ENCODE measurements at places on chromosomes 5 and 9.

- DNase-seq: no peak
Observed at GRCh38 chr5:21171038-21171437, 1183.0 kb upstream of the CDH18 start.

- no peak for DNase-seq
Observed at GRCh38 chr9:121399883-121400607, 30.0 kb upstream of the STOM start.

GRCh38 chr9:117827456-117827855 is 123.3 kb downstream of the TLR4 start:
- no peak for DNase-seq

DNA sequence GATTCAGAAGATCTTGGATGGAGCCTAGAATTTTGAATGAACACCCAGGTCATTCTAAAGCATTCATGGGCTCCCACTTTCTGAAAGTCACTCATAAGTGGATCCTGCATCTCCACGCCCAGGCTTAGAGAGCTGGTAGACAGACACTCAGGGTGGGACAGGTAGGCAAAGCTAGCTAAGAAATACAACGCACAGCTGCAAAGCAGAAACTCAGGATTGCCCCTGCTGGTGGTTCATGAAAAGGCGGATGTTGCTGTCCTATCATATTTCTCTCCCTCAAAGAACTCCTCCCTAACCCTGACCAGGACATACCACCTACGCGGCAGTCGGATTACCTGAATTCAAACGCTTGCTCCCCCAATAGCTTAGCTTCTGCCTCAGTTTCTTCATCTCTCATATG is 226.5 kb downstream of the GLIS3 start:
- no peak for DNase-seq

- DNase-seq: no peak
Observed at GRCh38 chr5:170132269-170132975, 26.7 kb downstream of the FOXI1 start.

DNA sequence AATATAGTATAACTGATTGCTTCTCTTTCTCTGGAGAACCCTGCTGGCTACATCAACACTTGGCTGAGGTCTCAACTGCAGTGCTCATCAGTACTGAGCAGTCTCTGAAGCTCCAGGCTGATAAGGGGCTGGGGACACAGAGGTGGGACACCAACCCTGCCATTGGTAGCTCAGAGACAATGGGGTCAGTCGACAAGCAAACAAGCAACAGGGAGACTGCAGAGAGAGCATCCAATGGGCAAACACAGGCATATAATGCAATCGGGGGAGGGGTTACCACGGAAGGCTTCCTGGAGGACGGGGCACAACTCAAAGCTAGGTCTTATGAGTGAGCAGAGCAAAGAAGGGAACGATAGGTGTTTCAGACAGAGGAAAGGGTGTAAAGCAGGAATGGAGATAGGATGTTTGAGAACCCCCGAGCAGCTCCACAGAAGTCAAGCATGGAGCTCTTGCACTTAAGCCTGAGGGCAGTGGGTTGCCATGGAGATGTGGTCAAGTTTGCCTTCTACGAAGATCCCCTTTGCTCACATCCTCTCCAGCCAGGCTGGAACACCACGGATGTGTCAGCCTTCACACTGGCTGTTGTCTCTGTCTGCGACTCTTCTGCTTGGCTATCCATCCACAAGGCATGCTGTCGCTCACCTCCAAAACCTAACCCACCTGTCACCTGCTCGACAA is 21.5 kb upstream of the AKNA start:
- DNase-seq: no peak

- no peak for DNase-seq
Observed at GRCh38 chr5:112010475-112010874, 253.5 kb upstream of the NREP start.

- DNase-seq: no peak
Observed at GRCh38 chr5:148268566-148268965, at the start of gene SPINK13. SPINK13 (plus strand) TSS chr5:148268794; CDS start chr5:148270073, 1,279 bp downstream.

- no peak for DNase-seq
Observed at GRCh38 chr5:148107608-148108007, 43.8 kb downstream of the SPINK5 start.

DNA sequence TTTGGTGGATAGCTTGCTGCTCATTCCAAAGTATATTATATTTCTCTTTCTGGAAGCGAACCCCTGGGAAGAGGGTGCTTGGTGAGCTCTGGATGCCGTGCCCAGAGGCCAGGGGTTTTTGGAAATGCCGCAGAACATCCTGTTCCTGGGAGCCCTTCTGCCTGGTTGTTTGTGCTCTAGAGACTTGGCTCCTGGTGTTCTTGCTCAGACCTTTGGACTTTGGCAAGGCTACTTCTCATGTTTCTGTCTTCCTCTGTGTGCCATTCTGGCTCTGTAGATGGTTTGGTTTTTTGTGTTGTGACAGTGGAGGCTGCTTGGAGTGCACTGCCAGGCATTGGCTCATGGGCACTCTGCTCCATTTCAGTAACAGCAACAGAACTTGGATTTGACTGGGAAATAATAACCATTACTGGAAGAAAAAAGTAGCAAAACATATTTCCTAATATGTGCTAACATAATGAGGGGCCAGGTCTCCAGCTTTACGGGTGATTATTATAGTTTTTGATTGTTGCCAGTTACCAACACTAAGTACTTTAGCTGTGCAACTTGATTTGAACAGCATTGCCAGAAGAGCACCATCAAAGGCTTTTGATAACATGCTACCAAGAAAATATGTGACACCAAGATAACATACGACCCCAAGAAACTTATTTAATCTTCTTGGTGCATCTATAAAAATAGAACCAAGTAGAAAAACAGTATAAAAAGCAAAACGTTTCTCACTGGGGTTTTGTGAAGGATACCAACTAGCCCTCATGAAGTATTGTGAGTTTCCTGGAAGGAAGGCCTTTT is 94.2 kb downstream of the PCSK1 start:
- no peak for DNase-seq

- DNase-seq: no peak
Observed at GRCh38 chr9:19416143-19416542, 7.3 kb downstream of the ACER2 start.

- no peak for DNase-seq
Observed at GRCh38 chr5:132251220-132251725, 6.2 kb upstream of the PDLIM4 start.

DNA sequence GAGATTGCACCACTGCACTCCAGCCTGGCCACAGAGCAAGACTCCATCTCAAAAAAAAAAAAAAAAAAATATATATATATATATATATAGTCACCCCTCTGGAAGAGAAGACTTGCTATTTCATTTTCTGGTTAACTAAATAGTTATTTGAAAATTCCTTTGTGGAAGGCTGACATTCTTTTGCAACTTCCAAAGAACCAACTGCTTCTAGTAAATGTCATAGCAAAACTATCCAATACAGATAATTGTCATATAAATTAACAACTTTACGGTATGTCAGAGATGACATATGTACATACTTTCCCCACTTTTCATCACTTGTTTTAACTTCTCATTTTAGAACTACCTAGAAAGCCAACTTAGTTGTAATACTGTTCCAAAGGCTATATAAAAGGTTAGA is 50.9 kb downstream of the PRUNE2 start:
- DNase-seq: no peak

GRCh38 chr5:32713770-32714381 is 2.8 kb downstream of the NPR3 start:
- DNase-seq: no peak

GRCh38 chr5:136006761-136007251 is 22.0 kb upstream of the TGFBI start:
- DNase-seq: no peak

- no peak for DNase-seq
Observed at GRCh38 chr5:14201325-14202045, 58.3 kb downstream of the TRIO start.

DNA sequence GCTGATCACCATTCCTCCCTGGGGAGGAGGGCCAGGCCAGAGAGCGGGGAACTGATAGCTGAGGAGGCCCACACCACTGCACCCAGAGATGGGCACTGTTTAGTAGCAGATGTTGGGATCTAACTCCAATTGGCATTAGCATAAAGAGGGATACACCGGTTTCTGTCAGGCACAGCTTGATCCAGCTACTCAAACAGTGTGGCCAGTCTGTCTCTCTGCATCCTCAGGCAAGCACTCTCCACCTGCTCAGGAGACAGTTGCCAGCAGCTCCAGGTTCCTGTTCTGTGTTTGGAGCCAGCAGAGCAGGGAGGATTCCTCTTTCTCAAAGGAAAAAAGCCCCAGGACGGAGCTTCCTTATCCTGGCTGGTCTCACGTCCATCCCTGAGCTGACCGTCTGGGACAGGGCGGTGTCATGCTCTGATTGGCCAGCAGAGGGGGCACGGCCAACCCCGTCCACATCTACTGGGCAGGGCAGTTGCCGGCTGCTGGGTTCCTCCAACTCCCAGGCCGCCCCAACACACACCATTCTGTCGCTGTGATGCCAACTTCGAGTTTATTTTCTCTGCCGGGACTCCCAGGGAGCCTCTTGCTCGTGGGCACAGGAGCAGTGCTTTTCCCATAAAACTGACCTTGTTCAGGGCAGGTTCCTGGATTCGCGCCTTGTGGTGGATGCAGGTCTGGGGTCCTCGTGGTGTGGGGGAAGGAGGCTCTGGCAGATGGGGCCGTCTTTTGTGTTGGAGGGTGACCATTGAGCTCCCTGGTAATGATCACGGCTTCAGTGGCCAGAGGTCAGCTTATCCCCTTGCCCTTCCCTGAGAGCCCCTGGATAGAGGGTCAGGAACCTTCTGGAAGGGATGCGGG is 47.9 kb downstream of the COL5A1 start:
- DNase-seq: no peak

DNA sequence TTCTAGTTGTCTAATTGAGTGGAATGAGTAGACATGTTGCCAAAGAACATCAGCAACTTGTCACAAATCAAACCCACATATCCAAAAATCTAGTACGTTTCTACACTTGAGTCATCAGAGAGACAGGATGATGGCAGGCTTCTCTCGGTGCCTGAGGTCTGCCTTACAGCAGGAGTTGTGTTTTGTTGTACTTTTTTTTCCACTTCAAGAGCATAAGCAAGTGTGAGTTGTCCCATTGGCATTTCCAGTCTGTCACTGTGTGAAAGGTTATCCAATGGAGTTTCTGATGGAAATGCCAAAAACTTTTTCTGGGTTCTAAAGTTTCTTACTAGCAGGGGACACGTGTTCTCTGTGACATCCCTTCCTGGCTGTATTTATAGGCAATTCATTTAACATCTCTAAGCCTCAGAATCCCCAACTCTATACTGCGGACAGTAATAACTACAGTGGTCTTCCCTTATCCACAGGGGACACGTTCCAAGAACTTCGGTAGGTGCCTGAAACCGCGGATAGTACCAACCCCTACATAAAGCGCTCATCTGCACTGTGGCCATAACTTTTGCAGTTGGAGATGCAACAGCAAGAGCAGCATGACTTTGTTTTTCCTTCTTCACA is 246.5 kb downstream of the SYK start:
- DNase-seq: no peak

GRCh38 chr5:126444137-126444536 is 20.9 kb downstream of the GRAMD2B start:
- no peak for DNase-seq

- DNase-seq: no peak
Observed at GRCh38 chr9:85524531-85524930, 217.2 kb downstream of the AGTPBP1 start.
